ENCODE measurements at places on chromosomes 12 and 14.

GRCh38 chr14:99727096-99727870 lies 43.2 kb downstream of the CYP46A1 start:
- no peak for DNase-seq

GRCh38 chr14:104103446-104104075 lies 18.1 kb downstream of the ASPG start:
- DNase-seq = no peak

DNA sequence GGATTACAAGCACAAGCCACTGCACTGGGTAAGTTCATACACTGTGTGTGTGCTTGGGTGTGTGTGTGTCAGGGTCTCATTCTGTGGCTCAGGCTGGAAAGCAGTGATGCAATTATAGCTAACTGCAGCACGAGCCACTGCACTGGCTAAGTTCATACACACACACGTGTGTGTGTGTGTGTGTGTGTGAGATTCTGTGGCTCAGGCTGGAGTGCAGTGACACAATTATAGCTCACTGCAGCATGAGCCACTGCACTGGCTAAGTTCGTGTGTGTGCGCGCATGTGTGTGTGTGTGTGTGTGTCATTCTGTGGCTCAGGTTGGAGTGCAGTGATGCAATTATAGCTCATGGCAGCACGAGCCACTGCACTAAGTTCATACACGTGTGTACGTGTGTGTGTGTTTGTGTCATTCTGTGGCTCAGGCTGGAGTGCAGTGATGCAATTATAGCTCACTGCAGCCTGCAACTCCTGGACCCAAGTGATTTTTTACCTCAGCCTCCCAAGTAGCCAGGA lies 85.4 kb downstream of the HECTD1 start:
- no peak for DNase-seq

DNA sequence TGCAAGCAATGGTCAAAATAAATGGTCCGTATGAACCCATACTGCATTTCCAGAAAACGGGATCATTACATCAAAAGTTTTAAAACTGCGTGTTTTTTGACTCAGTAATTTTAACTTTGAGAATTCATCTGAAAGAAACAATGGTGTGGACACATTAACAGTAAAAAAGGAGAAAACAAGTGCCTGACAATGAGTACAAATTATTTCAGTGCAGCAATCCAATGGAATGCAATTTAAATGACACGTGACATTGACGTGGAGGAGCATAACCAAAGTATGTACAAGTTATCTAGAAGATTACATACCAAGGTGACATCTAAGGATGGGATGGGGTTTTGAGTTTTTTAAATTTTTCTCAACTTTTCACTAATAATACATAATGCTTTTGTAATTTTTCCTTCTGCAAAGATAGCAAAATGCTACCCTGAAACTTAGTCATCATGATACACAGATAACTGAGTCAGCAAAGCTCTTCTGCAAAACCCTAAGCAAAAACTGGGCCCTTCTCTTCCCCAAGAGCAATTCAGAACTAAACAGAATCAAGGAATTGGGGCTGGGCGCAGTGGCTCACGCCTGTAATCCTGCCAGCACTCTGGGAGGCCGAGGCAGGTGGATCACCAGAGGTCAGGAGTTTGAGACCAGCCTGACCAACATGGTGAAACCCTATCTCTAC lies 20.4 kb downstream of the HNRNPC start:
- DNase-seq = no peak

GRCh38 chr14:88588081-88588480 lies 25.2 kb downstream of the ZC3H14 start:
- no peak for DNase-seq

GRCh38 chr12:53940443-53941014 lies 1.9 kb downstream of the HOXC13 start:
- no peak for DNase-seq

DNA sequence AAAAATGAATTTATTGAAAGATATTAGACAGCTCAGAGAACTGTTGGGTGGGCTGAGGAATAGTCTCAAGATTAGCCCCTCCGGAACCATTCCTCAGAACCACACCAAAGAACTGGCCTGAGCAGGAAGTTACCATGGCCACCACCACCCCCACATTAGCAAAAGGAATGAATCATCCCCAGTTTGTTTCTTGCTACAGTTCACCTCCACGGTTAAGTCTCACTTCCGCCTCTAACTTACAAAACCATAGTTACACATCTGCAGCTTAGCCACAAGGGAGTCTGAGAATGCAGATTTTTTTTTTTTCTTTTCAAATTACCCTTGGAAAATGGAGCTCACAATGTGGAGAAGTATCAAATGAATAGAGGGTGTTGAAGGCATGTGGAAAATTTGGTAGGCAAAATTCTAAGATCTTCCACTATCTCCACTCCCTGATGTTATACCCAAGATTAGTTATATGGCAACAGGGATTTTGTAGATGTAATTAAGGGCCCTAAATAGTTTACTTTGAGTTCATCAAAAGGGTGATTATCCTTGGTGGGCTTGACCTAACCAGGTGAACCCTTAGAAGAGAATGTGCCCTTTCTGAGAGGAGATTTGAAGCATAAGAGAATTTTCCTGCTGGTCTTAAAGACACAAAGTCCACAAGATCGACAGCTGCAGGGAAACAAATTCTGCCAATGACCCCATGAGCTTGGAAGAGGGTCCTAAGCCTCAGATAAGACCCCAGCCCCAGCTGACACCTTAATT lies 129.8 kb upstream of the KRR1 start:
- DNase-seq = peak; percentile 17

- no peak for DNase-seq
Observed at GRCh38 chr14:95055318-95055717, 102.0 kb downstream of the DICER1 start.
